ENCODE measurements at places on chromosomes 16 and 17.

DNA sequence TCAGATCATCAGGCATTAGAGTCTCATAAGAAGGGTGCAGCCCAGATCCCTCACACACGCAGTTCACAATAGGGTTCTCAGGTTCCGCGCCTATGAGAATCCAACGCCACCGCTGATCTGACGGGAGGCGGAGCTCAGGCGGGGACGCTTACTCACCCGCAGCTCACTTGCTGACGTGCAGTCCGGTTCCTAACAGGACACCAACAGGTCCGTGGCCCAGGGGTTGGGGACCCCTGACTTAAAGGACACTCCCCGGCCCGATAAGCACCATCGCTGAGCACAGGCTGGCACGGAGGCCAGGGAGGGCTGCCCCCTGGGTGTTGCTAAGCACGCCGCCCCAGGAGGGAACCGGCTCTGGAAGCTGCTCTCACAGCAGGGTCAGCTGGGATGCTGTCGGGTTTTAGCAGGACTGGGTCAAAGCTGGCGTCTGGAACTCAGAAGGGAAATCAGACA lies 30.1 kb upstream of the BAHCC1 start:
- no peak for DNase-seq

DNA sequence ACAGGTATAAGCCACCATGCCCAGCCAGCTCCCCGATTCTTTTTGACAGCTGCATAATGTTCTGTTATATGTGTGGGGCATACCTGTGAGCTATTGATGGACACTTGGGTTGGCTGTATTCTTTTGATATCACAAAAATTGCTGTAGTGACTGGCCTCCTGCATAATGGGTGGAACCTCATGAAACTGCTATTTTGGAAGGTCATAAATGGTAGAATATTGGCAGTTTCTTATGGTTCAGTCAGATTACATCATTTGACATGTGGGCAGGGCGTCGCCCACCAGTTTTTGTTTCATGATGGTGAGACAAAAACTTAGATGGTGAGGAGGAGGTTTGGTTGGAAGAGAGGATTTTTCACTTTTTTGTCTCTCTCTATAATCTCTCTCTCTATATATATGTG lies 26.7 kb upstream of the POLR3E start:
- no peak for DNase-seq

- no peak for DNase-seq
Measured at GRCh38 chr17:75364078-75364477, 41.4 kb downstream of the GRB2 start.

GRCh38 chr17:39167476-39167875 lies 1.5 kb upstream of the ARL5C start:
- peak; percentile 84 for DNase-seq

DNA sequence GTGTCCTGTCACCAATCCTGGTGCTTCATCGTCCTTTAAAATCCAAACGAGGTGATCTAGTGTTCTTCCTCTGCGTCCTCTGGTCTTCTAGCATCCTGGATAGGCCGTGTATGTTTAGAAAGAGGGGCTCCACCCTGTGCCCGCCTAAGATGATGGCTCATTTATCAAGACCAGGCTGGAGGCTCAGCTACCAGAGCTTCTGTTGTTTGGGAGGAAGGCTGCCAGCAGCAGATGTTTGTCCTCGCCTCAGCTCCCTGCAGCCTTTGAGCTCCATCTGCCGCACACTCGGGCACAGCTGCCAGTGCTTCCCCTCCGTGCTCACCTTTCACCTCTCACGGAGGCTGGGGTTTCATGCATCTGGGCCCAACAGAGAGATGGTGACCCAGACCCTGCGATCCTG lies 954.7 kb upstream of the RBFOX1 start:
- DNase-seq: peak; percentile 45

DNA sequence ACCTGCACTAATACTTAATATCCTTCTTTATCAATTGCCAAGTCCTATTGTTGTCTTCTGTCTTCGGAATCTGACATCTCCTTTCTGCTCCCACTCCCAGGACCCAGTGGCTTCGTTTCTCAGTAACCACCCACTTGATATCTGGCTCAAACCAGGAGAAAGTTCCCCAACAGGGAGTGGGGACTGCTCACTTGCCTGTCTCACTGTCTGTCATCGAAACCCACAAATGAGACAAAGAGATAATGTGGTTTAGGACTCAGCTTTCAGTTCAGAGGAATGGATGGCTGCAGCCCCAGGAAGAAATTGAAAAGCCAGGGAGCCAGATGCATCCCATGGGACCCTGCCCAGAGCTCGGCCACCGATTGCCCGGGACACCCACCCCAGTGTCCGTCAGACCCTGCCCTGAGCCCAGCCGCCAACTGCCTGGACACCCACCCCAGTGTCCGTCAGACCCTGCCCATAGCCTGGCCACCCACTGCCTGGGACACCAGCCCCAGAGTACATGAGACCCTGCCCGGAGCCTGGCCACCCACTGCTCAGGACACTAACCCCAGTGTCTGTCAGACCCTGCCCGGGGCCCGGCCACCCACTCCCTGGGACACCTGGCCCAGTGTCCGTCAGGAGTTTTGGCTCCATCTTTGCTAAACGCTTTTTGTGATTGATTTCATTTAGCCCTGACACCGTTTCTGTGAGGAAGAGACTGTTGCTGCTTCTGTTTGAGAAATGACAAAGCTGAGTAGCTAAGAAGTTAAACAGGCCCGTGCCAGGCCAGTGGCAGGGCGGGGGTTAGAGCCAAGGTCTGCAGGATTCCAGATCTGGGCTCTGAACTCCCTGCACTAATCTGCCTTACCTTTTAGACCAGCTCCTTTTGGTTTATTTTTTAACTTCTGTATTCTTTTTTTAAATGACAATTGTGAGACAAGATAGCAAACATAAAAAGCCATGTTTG lies 251.4 kb downstream of the PHKB start:
- no peak for DNase-seq

- DNase-seq: peak; percentile 53
Measured at GRCh38 chr16:3444032-3444388, 530 bp downstream of the NAA60 start.

- DNase-seq: no peak
Measured at GRCh38 chr16:52533296-52533695, 13.6 kb downstream of the TOX3 start.

- DNase-seq: no peak
Measured at GRCh38 chr16:53232826-53233529, 178.2 kb downstream of the CHD9 start.

GRCh38 chr17:37642681-37643080 lies 565 bp downstream of the DDX52 start:
- DNase-seq: peak; percentile 17

GRCh38 chr17:73305845-73306836 lies 5.7 kb downstream of the CDC42EP4 start:
- no peak for DNase-seq

- no peak for DNase-seq
Measured at GRCh38 chr17:13016881-13017654, 759 bp downstream of the ELAC2 start.

GRCh38 chr17:80826955-80827645 lies 164.5 kb upstream of the CHMP6 start:
- DNase-seq: no peak

DNA sequence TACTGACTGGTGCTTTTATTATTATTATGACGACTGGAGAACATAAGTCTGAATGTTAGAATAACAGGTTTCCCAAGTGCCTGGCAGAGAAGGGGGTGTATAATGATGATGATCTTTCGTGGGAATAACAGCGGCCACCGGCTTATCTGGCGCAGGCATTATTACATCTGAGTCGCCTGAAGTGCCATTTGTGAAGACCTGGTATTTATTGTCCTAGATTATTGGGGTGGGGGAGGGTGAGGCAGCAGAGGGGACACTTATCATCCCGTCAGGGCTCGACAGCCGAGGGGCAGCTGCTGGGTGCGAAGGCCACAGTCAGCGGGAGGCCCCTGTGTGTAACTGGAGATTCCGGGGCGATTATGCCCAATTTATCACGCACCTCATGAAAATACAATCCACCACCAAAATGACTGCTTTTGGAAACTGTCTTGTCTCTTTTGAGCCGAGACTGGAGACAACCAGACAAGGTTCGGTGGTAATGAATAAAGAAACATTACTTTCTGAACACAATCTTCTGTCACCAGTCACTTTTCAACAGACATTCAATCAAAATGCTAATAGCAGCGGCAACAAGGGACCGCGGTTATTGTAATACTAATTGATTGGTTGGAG lies 199.3 kb downstream of the CCDC182 start:
- DNase-seq: no peak

GRCh38 chr16:55912022-55912421 lies 36.8 kb upstream of the CES5A start:
- DNase-seq: peak; percentile 79

- DNase-seq: no peak
Measured at GRCh38 chr16:47905771-47906170, 250.0 kb downstream of the ABCC12 start.

- DNase-seq: no peak
Measured at GRCh38 chr17:58242171-58242784, 3.9 kb downstream of the LPO start.

- DNase-seq: peak; percentile 16
Measured at GRCh38 chr17:65532101-65532890, 29.2 kb downstream of the AXIN2 start.

DNA sequence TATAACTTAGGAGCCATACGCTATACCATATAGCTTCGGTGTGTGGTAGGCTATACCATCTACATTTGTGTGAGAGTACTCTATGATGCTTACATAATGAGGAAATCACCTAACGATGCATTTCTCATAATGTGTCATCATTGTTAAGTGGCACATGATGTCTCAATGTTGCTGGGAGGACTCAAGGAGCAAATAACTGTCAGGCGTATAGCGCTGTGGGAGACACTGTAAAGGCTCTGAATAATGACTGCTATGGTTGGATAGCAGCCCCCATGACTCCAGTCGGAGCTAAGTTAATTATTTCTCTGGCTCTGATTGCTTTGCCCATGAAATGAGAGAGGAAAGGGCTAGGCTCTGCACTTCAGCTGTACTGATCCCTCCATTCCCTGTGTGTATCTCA lies 197.2 kb downstream of the RGS9 start:
- no peak for DNase-seq

All from NCI-H2171 treated with DMSO at 0.1 percent for 48 hours (cell line).